ENCODE measurements at places on chromosomes 11 and 22. TPM values are rescaled to one million over a fixed set of nuclear protein-coding genes. Genes with fewer than 3 reads are reported as not detected.

Gene BLID
- total RNA-seq, result not detected

Gene GDPD4
- total RNA-seq, result not detected

Gene OR2AG2
- total RNA-seq, result not detected

Gene TSSK2
- total RNA-seq, result not detected

Gene APOL6
- 23.2 TPM for total RNA-seq

Gene ADM2
- total RNA-seq, result 0.67 TPM

Gene MYO7A
- total RNA-seq, result 2.3 TPM

Gene PHOX2A
- total RNA-seq, result not detected

Gene SLC22A8
- total RNA-seq, result not detected
